Fibroblast of skin of scalp (primary cell): ENCODE measurements at places on chromosomes 1 and 21.

GRCh38 chr1:70265946-70266345, 44.8 kb downstream of the SRSF11 start:
- DNase-seq = peak; percentile 52

DNA sequence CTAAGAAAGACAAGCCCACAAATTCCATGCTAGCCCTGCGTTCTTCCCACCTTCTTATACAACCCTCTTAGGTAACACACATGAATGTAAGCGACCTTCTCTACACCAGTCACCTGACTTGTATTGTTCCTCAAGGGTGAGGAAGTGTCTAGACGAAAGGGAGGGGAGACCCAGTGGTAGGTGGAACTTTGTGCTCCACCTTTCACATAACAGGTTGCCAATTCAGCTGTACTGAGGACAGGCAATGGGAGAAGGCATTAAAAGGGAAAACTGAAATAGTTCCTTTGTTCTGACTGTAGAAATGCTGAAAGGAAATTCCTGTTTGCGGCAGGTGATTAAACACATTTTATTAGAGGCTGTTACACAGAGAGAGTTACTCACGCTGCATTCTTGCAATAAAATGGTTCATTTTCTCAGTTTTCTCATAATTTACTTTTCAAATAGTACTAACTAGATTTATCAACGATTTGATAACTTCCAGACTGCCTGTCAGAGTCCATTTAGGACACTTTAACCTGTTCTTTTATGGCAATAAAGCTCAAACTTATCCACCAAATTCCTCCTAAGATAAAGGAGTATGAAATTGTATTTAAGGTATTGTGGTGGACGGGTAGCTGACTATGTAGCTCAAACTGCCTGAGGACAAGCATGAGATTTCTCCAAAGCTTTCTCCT, 17.8 kb upstream of the CHRM3 start:
- no peak for DNase-seq

- DNase-seq = peak; percentile 92
Measured at GRCh38 chr1:219088778-219089557, 84.7 kb upstream of the LYPLAL1 start.

GRCh38 chr1:41221995-41222394, 20.1 kb downstream of the SCMH1 start:
- no peak for DNase-seq

- peak; percentile 16 for DNase-seq
Measured at GRCh38 chr1:196677781-196678509, 26.1 kb downstream of the CFH start.

DNA sequence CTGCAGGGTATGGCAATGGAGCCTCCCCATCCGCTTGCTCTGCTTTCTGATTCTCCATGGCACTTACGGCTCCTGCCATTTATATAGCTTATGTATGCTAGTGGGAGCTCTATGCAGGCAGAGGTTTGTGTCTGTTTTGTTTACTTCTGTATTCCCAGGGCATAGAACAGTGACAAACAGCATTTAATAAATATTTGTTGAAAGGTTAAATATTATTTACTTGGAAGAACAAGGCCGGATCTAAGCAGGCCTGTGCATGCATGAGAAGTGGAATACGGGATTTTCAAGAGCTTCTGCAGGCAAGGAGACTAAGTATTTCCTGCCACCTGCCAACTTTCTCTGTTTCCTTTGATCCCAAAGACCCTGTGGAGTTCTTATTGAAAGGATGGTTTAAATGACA, 90.7 kb downstream of the XCL2 start:
- no peak for DNase-seq

GRCh38 chr1:45014321-45015028, 2.4 kb downstream of the UROD start:
- peak; percentile 81 for DNase-seq

GRCh38 chr1:9135073-9135836, 6.4 kb upstream of the GPR157 start:
- no peak for DNase-seq

DNA sequence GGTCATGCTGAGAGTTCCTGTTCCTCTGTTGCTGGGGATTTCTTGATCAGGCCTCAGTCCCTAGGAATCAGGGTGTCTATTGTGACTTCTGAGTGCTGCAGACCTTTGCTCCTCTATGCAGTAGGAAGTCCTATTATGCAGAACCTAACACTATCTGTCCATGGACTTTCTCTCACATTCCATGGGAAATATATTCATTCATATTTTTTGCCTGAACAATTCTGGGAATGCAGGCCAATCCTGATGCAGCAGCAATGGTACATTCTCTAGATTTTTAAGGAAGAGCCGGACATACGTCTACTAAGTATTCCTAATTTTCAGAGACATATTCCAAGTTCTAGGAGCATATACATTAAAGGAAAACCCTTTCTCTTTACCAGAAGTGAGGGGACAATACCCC, 61.1 kb upstream of the C1orf87 start:
- peak; percentile 77 for DNase-seq

GRCh38 chr1:244945109-244945671, 80.8 kb upstream of the HNRNPU start:
- no peak for DNase-seq

DNA sequence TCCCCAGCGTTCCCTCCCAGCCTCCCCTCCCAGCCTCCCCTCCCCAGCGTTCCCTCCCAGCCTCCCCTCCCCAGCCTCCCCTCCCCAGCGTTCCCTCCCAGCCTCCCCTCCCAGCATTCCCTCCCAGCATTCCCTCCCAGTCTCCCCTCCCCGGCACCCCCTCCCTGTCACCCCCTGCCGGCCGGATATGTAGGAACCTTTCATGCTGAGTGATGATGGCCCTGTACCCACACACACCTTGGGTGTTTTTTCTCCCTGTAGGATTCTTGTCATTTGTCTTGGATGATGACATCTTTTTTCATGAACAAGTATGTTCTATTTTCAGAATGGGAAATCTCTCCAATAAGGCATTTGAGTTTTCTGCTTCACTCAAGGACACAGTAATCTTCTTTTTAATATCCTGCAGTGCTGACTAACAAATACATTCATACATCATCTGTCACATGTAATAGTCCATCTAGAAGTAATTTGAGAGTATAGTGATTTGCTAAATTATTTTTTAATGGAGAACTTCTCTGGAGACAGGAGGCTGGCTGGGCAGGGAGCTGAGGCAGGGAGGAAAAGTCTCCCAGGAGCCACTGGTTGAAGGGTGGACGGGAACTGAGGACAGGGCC, 19.5 kb downstream of the FTCD start:
- DNase-seq = peak; percentile 58

- DNase-seq = peak; percentile 22
Measured at GRCh38 chr21:38714999-38715398, 90.7 kb upstream of the ETS2 start.

DNA sequence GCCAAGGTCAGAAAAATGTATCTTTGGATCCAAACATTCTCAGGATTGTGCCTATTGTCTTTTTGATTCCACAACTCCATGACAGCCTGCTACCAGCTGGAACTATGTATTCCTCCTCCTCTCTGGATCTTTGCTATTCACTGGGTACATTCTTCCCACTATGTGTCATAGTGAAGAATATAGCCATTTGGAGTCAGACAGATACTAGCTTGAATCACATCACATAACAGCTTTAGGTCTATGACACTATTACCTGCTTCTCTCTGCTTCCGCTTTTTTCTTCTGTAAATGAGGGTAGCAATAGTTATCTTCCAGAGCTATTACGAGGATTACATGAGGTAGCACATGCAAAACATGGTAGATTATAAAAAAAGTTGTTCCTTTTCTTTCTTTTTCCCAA, 5.4 kb upstream of the EXO1 start:
- peak; percentile 59 for DNase-seq

- no peak for DNase-seq
Measured at GRCh38 chr1:54230507-54231339, 30.8 kb downstream of the MRPL37 start.

DNA sequence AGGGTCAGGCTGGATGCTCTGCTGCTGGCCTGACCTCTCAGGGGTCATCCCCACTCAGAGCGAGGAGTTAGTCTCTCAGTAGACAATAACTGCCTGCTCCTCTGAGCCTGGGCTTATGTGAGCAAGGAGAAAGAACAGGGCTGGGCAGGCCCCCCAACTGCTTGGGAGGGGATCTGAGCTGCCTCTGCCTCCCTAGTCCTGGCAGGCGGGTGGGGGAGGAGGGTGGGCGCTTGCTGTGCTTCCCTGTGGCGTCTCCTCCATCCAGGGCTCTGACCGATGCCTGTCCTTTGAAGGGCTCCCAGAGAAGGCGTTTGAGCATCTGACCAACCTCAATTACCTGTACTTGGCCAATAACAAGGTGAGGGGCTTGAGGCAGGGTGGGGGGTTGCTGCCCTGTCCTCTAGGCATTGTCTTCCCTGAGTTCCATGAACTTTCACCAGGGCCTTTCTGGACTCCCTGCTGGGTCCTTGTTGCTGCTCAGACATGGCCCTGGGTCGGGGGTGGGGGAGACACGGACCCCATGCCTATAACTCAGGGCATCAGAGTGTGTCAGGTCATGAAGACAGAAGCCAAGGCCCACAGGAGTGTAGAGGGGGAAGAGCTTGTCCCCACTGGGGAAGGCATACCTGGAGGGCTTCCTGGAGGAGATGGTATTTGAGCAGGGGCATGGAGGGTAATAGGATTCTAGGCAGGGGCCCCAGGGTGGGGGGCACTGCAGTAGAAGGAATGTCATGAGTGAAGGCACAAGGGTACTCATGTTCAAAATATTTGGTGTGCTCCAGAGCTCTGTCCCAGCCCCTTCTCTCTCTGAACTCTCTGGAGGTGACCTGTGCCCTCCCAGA, 12.5 kb downstream of the PODN start:
- DNase-seq = no peak

DNA sequence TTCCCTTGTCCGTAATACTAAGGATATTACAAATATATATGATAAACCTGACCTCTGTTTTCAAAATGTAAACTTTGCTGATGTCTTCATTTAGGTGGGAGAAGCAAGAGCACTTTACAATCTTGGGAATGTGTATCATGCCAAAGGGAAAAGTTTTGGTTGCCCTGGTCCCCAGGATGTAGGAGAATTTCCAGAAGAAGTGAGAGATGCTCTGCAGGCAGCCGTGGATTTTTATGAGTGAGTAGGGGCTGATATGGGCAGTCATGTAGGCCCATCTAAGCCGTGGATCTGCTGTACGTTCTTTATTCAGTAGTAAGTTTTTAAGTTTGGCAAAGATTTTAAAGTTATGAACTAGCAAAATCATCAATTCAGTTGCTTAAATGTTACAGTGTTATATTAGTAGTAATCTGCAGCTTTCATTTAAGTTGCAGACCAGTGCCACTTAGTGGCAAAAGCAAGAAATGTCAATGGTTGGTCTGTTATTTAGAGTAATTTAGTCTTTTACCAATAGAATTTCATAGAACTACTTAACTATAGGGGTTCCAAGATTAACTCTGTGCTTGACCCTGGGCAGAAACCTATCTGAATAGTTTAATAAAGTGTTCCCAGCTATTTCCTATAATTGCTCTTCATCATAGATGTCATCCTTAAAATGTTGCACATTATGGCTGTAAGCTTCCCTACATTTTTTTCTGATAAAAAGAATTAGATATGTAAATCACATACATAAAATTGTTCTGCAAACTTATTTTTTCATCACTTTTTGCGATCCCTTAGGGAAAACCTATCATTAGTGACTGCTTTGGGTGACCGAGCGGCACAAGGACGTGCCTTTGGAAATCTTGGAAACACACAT, 21.3 kb downstream of the GPSM2 start:
- peak; percentile 71 for DNase-seq

DNA sequence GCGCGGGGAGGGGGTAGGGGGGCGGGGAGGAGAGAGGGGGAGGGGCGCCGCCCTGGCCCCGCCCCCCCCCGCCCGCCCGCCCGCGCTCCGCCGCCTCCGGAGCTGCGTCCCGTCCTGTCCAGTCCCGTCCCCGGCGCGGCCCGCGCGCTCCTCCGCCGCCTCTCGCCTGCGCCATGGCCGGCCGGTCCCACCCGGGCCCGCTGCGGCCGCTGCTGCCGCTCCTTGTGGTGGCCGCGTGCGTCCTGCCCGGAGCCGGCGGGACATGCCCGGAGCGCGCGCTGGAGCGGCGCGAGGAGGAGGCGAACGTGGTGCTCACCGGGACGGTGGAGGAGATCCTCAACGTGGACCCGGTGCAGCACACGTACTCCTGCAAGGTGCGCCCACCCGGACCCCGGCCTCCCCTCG, at the start of gene AGRN:
Gene AGRN (plus strand): TSS at position 121 of the 405 bp plus-strand sequence. CDS start 53 bp downstream, at position 174.
- no peak for DNase-seq

DNA sequence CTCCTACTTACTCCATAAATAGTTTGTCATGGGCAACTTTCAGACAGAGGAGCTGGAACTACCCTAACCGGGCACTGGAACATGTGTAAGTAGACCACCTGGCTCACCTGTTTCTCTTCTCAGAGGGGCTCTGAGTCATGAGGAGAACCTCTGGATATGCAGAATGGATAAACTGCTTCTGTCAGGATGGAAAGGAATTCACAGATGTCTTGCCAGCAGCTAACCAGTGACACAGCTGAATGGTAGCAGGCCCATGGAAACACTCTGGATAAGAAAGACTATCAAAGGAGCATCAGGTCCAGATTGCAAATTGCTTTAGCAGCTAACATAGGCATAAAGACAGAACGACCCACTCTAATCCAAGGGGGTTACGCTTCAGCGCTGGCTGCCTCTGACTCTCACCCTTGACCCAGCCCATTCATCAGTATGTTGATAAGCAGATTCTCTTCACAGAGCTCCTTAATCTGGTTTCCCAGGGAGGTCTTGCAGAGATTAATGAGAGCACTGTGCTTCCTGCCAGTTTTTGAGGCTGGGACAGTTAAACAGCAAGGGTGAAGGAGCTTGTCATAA, 54.2 kb downstream of the HIVEP3 start:
- no peak for DNase-seq

DNA sequence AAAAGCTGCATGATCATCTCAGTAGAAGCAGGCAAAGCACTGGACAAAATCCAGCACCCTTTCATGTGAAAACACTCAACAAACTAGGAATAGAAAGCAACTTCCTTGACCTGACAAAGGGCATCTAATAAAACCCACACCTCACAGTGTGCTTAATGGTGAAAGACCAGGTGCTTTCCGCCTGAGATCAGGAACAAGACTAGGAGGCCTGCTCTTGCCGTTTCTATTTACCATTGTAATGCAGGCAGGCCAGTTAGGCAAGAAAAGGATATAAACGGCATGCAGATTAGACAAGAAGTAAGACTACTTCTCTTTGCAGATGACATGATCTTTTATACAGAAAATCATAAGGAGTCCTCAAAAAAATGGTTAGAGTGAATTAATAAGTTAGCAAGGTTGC, 37.2 kb downstream of the SLC37A1 start:
- no peak for DNase-seq

- DNase-seq = peak; percentile 81
Measured at GRCh38 chr1:156920233-156921052, at the start of gene LRRC71. LRRC71 (plus strand) TSS chr1:156920632; CDS start chr1:156920804, 172 bp downstream.
